ENCODE measurements at places on chromosomes 12 and 14.

DNA sequence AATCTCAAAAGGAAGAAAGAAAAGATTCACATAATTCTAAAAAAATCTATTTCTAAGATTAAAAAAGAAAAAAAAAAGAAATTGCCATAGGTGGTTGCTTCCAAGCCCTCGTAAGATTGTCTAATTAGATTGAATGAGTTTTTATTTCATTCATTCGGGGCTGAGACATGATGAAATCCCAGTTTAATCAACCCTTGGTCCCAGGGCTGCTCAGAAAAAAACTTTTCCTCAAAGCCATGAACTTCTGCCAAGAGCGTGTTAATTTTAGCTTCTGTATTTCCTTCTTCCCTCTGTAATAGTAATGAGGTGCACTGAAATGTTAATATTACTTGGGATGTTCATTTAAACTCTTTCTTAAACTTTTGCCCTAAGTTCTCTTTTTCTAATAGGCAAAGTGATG lies 62.6 kb downstream of the TMEM132D start:
- DNase-seq: no peak

DNA sequence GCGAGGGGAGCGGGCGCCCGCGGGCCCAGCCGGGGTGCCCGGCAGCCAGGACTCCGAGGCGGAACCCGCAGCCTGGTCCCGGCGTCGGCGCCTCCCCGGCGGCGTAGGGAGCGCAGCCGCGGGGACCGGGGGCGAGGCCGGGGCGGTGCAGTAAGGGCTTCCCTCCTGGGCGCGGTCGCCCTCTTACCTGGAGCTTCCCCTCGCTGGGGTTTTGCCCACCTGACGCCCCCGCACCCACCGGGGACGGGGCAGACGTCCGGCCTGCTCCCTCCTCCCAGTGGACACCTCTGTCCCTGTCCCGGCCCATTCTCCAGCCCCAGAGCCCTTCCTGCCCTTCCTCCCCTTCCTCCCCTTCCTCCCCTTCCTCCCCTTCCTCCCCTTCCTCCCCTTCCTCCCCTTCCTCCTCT lies 413 bp upstream of the TUBA1C start:
- DNase-seq: no peak

DNA sequence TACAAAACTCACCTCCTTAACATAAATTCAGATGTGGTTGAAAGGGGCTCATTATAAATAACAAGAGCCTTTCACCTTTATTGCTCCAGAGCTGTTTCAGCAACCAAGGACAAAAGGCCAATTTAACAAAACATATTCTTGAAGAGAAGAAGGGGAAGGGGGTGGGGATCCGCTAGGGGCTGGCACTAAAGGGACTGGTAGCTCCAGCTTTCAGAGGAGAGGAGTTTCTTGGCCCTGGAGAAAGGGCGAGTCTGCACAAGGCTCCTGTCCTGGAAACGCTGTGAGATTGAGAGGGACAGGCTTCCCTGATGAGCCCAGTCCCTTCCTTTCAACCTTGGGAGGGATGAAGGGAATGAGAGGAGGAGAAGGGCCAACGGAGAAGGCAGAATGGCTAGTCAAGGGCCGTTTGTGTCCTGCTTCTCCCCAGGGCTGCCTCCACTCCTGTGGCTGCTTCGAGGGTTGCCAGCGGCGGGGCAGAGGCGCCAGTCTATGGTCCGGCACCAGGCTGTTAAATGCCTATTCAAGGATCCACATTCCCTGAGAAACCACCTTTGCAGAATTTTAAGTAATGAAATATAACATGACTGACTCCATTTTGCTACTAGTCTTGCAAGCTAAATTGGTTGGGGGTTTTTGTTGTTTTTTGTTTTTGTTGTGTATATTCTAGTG lies 9.7 kb upstream of the PIGH start:
- DNase-seq: no peak

- no peak for DNase-seq
These were observed 20.1 kb upstream of the GARIN6 start for GRCh38 chr12:99627459-99627858.

- DNase-seq: no peak
These were observed 77.0 kb upstream of the FGD4 start for GRCh38 chr12:32322354-32322753.

- DNase-seq: no peak
These were observed 253.1 kb downstream of the ANO2 start for GRCh38 chr12:5691943-5692342.

GRCh38 chr14:59273737-59274136 lies 85.3 kb downstream of the DAAM1 start:
- no peak for DNase-seq

DNA sequence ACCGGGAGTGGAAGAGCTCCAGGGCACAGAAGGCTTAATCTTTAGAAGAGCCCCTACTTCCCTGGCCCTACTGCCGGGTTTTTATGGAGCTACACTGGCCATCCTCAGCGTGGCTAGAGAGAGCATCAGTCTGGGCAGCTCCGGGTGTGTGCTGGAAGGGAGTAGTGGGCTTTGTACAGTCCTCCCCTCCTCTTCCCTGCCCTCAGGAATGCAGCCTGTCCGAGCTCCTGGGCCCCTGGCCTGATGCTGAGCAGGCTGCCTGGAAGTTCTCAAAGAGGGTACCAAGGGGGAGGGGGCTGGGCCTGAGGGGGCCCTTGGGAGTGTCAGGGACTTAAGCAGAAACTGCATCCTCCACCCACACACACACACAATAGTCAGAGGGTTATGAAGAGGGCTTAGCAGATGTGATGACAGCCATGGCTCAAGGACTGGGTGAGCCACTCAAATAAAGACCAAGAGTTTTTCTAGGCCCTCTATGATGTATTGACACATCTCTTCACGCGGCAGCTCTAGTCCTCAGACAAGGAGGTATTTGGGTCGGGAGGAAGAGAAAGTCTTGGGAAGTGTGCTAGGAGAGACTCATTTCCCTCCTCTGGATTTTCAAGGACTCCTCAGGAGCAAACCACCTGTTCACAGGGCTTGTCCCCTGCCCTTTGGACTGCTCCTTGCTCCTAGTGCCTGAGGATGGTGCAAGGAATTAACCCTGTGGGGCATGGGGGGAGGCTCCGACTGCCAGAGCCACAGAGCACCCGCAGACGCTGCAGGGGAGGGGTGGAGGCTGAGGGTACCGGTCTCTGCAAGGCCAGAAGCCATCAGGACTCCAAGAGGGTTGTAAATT lies 16.5 kb upstream of the FIGNL2 start:
- DNase-seq: no peak

GRCh38 chr14:22915886-22916521 lies 2.9 kb downstream of the RBM23 start:
- DNase-seq: no peak

DNA sequence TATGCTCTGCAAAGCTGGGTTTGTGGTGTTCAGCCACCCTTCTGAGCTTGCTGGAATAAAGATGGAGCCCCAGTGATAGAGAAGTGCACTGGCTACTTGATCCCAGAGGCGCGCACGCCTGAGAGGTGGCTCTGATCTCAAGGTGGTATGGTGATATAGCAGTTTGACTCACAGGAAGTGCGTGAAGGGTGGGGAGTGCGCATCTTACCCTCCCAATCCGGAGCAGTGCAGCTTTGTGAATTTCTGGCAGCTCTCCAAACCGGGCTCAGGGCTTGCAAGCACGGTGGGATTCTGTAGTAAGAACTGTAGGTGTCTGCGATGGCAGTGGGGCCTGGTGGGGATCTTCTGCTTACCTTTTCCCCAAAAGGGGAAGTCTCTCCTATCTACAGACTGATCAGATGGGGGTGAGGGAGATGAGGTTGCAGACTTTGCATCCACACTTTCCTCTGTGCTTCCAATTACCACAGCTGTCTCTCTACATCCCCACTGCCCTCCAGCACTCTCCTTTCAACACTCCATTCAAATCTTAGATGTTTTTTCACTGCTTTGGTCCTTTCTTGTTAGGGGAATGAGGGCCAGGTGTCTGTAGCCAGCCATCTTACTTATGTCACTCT lies 197.4 kb upstream of the SLC38A2 start:
- DNase-seq: no peak

- no peak for DNase-seq
These were observed 97.1 kb downstream of the DAD1 start for GRCh38 chr14:22491683-22492621.
